ENCODE measurements at places on chromosomes 3 and 15. TPM values are rescaled to one million over a fixed set of nuclear protein-coding genes. Genes with fewer than 3 reads are reported as not detected.

TGM4 gene
- total RNA-seq: not detected

MYRIP gene
- 12.0 TPM for total RNA-seq

PCSK6 gene
- 8.5 TPM for total RNA-seq

HACD2 gene
- 24.9 TPM for total RNA-seq

Measured in tibial nerve (tissue), 4 donors.